Natural killer cell treated with Interleukin-12 subunit alpha and Interleukin-12 subunit beta and Interleukin-15 and Interleukin-18, amount 100 ng/mL, for 72 hours (primary cell): ENCODE measurements at places on chromosomes 1 and 21. TPM values are rescaled to one million over a fixed set of nuclear protein-coding genes. Genes with fewer than 3 reads are reported as not detected.

The PODN gene
- not detected for total RNA-seq

The SPRR1A gene
- total RNA-seq, result not detected

The CNR2 gene
- 2.1 TPM for total RNA-seq

The IVL gene
- total RNA-seq, result not detected

The DPT gene
- total RNA-seq, result not detected

GRCh38 chr1:29777522-29777921, 541.2 kb downstream of the PTPRU start:
- H3K4me1 ChIP-seq, result peaks cover 14% of the 10 kb centered on the region
- H3K27ac ChIP-seq, result peak overlapping the region; percentile 25
- H3K4me3 ChIP-seq, result no peak overlapping the region

DNA sequence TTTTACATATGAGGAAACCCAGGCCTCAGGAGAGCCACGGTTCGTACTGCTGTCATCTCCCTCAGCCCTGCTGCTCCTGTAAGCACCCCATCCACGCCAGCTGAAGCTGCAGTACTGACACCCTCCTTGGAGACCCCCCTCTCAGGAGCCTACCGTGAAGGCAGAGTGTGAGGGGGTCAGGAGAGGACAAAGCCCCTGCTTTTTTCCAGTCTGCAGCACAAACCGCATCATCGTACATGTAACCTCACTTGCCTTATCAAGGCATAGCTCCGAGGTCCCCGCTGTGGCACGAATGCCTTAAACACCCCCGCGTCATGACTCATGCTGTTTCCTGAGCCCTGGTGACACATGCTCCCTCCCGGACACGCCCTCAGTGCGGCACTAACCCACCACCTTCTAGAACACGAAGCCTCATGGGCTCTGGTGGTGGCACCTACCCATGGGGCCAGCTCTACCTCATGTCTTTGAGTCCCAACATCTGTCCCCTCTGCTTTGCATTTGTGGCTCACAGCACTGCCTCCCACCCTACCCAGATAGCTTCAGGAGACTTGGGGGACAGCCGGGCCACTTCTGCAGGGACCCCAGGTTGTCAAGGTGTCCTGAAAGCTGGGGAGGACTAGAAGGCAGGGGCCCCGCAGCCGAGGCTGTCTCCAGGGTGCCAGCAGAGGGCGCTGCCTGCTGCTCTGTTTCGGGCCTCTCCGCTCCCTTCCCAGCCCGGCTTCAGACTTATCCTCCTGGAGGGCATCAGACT, 4.9 kb downstream of the SH3BGRL3 start:
- peak overlapping the region; percentile 86 for H3K4me3 ChIP-seq
- no peaks in the 10 kb centered on the region for H3K36me3 ChIP-seq
- peaks cover 75% of the 10 kb centered on the region for H3K4me1 ChIP-seq
- H3K27ac ChIP-seq, result peak overlapping the region; percentile 89
- DNase-seq, result peak; percentile 92

DNA sequence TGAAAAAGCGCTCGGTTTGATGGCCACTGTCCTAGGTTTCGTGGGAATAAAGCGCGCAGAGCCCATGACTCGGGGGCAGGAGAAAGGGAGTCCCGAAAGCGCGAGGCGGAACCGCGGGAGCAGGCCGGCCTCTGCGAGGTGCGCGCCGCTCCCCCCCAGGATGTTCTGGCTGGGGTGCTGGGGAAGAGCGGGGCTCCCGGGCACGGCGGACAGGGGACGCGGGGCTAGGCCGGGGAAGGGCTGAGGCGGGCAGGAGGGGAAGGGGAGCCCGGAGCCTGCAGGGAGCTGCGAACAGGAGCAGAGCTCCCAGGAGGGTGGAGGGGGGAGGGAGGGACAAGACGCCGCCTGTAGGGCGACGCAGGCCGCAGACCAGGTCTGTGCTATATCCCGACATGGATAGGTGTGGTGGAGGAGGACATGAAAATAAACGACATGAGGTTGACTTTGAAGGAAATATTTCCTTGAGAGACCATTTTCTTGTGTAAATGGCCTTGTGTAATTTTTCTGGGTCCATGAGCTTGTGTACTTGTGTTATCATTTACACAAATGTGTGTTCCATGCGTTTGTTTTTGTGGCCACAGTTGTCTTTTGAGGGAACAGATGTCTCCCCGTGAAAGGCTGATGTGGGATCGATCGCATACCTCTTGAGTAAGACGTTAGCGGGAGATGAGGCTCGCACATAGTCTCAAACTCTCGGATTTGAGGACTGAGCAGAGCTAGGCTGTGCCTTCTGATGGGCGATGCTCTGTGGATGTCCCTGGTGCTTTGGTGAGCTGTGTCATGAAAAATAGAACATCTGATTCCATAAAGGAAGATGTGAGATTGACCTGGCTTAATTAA, 1.3 kb downstream of the PCNT start:
- H3K4me3 ChIP-seq, result peak overlapping the region; percentile 86
- peaks cover 10% of the 10 kb centered on the region for H3K36me3 ChIP-seq
- no peak for DNase-seq
- peak overlapping the region; percentile 26 for H3K27ac ChIP-seq
- H3K4me1 ChIP-seq, result peaks cover 24% of the 10 kb centered on the region

DNA sequence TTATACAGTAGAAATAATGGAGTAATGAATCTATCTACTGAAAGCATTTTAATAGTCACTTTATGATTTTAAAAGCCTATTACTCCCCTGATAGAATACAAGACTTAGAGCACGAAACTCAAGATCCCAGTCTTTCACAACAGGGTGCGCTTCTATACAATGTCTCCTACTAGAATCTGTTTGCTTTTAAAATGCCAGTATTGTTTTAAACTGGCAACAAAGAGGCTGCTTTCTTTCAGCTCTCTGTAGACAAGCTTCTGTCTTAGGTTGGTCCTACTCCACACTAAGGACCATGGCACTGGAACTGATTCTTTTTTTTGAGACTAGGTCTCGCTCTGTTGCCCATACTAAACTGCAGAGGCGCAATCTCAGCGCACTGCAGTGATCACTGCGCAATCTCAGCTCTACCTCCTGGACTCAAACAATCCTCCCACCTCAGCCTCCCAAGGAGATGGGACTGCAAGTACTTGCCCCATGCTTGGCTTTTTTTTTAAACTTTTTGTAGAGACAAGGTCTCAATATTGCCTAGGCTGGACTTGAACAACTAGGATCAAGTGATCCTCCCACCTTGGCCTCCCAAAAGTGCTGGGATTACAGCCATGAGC, 4.8 kb downstream of the DCAF8 start:
- no peaks in the 10 kb centered on the region for H3K27me3 ChIP-seq
- peaks cover 8% of the 10 kb centered on the region for H3K36me3 ChIP-seq
- peaks cover 22% of the 10 kb centered on the region for H3K4me1 ChIP-seq
- no peak overlapping the region for H3K4me3 ChIP-seq

DNA sequence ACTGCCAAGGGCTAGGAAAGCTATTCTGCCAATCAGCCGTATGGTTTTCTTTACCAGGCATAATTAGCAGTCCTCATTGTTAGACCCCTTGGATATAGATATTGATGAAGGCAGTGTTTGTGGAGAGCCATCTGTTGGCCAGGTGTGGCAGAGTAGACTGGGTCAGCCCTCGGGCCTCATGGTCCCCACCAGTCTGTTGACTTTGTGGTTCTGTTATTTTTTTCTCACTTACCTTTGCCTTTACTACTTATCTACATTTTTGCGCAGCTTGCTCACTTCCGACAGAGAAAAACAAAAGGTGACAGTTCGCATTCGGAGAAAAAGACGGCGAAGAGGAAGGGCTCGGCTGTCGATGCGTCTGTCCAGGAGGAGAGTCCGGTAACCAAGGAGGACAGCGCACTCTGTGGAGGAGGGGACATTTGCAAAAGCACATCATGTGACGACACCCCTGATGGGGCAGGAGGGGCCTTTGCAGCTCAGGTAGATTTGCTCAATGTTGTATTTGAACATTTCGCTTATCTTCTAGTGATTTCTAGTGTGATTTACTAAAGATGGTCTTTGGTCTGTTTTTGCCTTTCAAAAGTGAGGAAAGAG, 2.3 kb downstream of the PCNT start:
- no peak for DNase-seq
- H3K36me3 ChIP-seq, result peaks cover 17% of the 10 kb centered on the region
- H3K27me3 ChIP-seq, result no peaks in the 10 kb centered on the region
- peak overlapping the region; percentile 86 for H3K4me3 ChIP-seq
- H3K4me1 ChIP-seq, result peaks cover 20% of the 10 kb centered on the region

- no peaks in the 10 kb centered on the region for H3K36me3 ChIP-seq
- peaks cover 13% of the 10 kb centered on the region for H3K27me3 ChIP-seq
Observed at GRCh38 chr1:206112600-206113301, 4.4 kb downstream of the AVPR1B start.

DNA sequence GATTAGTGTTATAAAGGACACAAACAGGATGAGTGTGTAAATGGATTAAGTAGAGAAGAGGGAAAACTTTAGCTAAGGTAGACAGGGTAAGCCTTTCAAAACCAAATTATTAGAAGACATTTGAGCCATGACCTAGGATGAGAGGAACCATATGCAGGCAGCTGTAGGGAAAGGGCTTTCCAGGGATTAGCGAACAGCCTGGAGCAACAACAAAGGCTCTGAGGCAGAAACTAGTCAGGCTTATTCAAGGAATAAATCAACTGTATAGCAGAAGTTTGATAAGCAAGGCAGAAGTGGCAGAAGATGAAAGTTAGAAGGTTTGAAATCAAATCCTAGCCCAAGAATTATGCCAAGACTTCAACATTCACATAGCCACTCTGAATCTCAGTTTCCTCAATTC, 21.3 kb downstream of the AIDA start:
- no peaks in the 10 kb centered on the region for H3K36me3 ChIP-seq
- H3K27me3 ChIP-seq, result no peaks in the 10 kb centered on the region
- no peak overlapping the region for H3K27ac ChIP-seq
- no peaks in the 10 kb centered on the region for H3K4me1 ChIP-seq

DNA sequence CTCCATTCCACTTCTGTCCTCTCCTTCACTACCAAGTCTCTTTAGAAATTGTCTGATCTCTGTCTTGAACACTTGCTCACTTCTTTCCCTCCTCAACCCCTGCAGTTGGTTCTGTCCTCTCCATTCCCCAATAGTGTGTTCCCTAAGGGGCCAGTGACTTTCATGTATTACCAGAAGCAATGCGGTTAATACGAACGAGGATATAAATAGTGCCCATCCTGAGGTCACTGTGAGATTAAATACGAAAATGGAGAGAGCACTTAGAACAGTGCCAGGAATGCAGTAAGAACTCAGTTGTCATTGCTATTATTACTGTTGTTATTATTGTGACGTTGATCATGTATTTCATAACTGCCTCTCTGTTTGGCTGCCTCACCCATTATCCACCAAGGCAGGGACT, 53.0 kb upstream of the ARTN start:
- H3K27ac ChIP-seq, result no peak overlapping the region
- H3K27me3 ChIP-seq, result no peaks in the 10 kb centered on the region
- no peaks in the 10 kb centered on the region for H3K4me1 ChIP-seq
- H3K4me3 ChIP-seq, result no peak overlapping the region
- no peak for DNase-seq
- no peaks in the 10 kb centered on the region for H3K36me3 ChIP-seq

GRCh38 chr1:43565600-43566360, 35.1 kb downstream of the PTPRF start:
- H3K4me3 ChIP-seq, result peak overlapping the region; percentile 39
- H3K4me1 ChIP-seq, result no peaks in the 10 kb centered on the region
- peak; percentile 77 for DNase-seq

- peaks cover 53% of the 10 kb centered on the region for H3K4me1 ChIP-seq
- H3K4me3 ChIP-seq, result peak overlapping the region; percentile 93
- no peak for DNase-seq
- H3K36me3 ChIP-seq, result peaks cover 11% of the 10 kb centered on the region
- no peak overlapping the region for H3K27ac ChIP-seq
- H3K27me3 ChIP-seq, result peaks cover 8% of the 10 kb centered on the region
Observed at GRCh38 chr1:59314776-59315528, 18.1 kb downstream of the FGGY start.

GRCh38 chr1:180386745-180387367, 115.5 kb downstream of the ACBD6 start:
- DNase-seq, result no peak
- H3K4me3 ChIP-seq, result no peak overlapping the region
- H3K27ac ChIP-seq, result no peak overlapping the region
- H3K36me3 ChIP-seq, result peaks cover 53% of the 10 kb centered on the region
- H3K4me1 ChIP-seq, result peaks cover 15% of the 10 kb centered on the region

DNA sequence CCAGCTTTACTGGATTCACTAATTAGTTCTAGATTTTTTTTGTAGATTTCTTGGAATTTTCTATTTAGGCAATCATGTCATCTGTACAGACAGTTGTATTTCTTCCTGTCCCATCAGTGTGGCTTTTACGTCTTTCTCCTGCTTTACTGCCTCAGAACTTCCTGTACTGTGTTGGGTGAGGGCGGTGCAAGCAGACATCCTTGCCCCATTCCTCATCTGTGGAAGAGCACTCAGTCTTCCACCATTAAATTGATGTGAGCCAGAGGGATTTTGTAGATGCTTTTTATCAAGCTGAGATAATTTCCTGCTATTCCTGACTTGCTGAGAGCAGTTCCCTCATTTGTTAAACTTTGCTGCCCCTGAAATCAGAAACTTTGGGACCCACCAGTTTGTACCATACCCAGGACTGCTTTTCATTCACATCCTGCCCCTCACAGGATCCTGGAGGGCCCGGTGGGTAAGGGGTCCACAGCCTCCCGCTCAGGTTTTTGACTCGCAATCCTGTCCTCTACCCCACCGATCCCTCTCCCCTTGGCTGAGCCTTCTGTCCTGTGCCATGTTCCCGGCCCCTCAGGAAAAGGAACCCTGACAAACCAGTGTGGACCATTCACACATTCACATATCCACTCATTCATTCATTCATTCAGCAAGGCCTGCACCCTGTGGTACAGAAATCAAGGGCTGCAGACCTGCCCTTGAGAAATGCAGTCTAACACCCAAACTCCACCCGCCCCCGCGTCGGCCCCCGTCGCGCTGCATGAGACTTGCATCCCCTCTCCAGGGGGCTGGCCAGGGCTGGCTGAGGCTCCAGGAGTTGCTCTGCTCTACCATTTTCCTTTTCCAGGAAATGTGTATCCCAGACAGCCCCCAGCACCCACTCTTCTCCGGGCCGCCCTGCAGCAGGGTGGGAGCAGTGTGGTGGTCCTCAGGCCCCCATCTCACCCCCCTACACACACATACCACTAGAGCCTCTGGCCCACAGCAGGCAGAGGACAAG, 246.5 kb upstream of the VAMP3 start:
- no peak overlapping the region for H3K4me3 ChIP-seq
- peaks cover 7% of the 10 kb centered on the region for H3K27me3 ChIP-seq

GRCh38 chr21:42532466-42533181, 19.0 kb downstream of the SLC37A1 start:
- no peak overlapping the region for H3K27ac ChIP-seq
- H3K36me3 ChIP-seq, result no peaks in the 10 kb centered on the region
- H3K4me1 ChIP-seq, result peaks cover 22% of the 10 kb centered on the region
- no peaks in the 10 kb centered on the region for H3K27me3 ChIP-seq
- H3K4me3 ChIP-seq, result no peak overlapping the region

DNA sequence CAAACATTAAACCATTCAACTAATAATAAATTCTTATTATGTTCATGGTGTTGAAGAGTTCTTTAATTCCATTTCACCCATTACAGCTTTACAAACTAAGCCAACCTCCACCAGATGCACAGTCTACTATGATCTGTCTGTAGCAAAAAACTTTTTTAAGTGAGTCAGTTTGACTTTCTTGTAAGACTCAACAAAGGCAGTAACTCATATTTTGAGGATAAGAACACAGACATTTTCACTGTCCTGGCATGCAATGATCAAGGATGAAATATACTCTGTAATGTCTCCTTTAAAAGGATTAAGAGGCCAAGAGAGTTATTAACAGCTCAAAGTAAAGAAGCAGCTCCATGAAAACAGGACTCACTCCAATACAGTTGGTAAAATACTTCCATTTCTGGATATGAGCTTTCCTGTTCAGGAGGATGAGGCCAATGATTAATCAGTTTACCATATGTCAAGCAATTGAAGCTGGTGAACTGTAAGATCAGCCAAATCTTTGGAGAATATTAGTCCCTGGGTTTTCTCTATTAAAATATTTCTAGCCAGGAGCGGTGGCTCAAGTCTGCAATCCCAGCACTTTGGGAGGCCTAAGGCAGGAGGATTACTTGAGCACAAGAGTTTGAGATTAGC, 20.6 kb downstream of the XKR8 start:
- peaks cover 11% of the 10 kb centered on the region for H3K36me3 ChIP-seq
- DNase-seq, result no peak
- H3K27ac ChIP-seq, result no peak overlapping the region
- H3K27me3 ChIP-seq, result no peaks in the 10 kb centered on the region
- H3K4me3 ChIP-seq, result no peak overlapping the region
